Ascending aorta (tissue), 2 donors: ENCODE measurements at places on chromosomes 16 and 17. TPM values are rescaled to one million over a fixed set of nuclear protein-coding genes. Genes with fewer than 3 reads are reported as not detected.

DNA sequence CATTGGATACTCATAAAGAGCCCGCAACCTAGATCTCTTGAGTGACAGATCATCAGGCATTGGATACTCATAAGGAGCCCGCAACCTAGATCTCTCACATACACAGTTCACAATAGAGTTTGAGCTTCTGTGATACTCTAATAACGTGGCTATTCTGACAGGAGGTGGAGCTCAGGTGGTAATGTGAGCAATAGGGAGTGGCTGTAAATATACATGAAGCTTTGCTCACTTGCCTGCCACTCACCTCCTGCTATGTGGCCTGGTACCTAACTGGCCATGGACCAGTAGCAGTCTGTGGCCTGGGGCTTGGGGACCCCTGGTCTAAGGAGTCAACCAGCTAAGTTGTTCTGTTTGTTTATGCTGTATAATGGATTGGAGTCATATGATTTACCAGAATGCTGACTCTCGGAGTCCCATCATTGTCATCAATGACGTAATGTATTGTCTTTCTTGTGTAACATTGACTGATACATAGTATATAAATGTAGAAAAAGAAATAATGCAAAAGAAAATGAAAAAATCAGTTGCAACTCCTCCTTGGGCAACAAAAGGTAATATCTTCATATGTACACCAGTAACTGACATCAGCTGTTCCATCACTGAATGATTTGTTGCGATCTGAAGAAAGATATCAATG is 17.5 kb downstream of the ABCA9 start:
- DNase-seq, result no peak

Gene KRTAP4-1
- not detected for total RNA-seq

DNA sequence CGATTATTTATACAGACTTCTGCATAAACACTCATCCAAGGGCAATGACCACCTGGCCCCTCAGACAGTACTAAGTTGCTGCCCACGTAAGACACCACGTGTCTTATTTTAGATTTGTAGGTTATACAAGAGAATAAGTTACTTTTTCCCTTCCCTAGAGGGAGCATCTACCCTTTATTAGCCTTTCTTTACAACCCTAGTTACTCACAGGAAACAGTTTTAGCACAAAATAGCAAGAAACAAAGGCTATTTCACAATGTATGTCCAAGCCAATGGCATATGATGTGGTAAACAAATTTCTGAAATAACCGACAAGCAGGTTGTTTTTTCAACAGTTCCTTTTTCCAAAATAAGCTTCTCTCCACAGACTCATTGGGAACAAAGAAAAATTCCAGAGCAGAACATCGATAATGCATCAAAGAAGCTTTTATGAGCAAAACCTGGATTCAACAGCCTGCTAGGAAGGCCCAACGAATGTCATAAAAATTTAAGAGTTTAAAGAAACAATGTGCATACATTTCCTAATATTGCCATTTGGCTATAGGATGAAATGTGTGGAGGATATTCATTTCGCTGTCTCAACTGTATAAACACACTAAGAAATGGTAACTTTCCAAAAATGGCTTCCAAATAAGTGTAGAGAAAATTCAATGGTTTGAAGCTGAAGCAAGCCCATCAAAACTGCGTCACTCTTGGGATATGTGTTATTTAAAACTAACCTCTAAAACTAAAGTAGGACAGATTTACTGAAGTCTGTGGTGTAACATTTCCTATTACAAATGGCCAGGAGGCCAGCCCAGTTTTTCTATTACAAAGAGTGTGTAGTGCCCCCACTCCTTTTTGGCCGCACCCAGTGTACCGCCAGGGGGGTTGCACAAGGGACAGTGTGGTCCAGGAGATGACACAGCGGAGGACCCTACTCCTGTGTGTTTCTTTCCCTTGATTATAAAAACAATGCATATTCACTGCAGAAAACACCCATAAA is 50.4 kb upstream of the ERN1 start:
- no peak for DNase-seq

GRCh38 chr17:68592009-68592408 is 9.2 kb downstream of the FAM20A start:
- no peak for DNase-seq

DNA sequence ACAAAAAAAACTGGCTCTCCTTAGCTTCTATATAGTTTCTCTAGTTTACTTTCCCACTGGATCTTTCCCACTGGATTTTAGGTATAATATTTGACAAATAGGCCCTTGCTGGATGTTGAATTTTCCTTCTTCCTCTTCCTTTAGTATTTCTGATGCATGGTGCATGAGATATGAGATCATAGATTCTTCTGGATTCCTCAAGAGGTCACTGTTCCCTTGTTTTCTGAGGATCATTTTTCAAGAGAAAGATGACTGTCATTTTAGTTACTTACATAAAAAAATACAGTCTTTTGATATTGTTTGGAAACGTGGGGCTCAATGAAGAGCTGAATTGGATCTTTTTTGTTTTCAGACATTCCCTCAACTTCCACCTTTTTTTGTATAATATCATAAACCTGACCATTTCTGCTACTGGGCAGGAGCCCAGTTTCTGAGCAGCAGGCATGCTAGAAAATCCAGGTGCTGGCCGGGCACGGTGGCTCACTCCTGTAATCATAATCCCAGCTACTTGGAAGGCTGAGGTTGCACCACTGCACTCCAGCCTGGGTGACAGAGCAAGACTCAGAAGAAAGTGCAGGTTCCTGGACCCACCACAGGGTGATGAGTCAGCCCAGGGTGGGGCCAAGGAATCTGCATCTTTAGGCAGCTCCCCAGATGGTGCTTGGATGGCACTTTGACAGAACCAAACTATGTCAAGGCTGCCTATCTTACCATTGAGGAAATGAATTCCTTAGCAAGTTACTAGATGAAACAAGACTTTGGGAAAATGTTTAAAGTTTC is 70.3 kb downstream of the SDR42E1 start:
- no peak for DNase-seq
